Choroid plexus epithelial cell (primary cell): ENCODE measurements at places on chromosomes 2 and 18.

GRCh38 chr2:138306626-138307025, 194.9 kb upstream of the SPOPL start:
- no peak for DNase-seq

GRCh38 chr2:64463781-64464180, 9.8 kb downstream of the LGALSL start:
- DNase-seq = peak; percentile 62

- peak; percentile 71 for DNase-seq
Observed at GRCh38 chr2:75064691-75065396, 106.4 kb downstream of the POLE4 start.

- no peak for DNase-seq
Observed at GRCh38 chr2:191773136-191773535, 73.8 kb downstream of the CAVIN2 start.

DNA sequence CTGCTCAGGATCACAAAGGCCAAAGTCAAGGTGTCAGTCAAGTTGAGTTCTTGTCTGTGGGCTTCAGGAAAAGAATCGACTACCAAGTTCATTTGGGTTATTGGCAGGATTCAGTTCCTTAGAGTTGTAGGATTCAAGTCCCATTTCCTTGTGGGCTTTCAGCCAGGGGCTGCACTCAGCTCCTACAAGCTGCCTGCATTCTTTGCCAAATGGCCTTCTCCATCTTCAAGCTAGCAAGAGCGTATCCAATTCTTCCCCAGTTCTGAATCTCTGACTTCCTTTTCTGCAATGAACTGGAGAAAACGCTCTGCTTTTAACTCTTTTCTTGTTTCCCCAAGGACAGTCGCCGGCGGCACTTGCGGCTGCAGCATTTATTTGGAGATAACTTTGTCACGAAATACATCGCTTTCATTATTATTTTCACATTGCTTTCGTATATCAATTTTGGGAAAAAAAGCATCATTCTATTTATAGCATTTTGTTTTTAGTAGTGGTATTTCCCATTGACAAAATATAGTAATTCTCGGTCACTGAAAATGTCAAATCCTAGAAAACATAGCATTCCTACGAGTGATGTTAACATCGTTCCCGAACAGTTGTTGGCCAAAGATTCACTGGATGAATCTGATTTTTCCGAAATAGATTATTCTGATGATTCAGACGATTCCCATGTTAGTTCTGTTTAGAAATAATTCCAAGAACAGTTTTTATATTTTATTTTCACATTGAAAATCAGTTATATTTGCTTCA, 59.6 kb upstream of the SERPINE2 start:
- no peak for DNase-seq

DNA sequence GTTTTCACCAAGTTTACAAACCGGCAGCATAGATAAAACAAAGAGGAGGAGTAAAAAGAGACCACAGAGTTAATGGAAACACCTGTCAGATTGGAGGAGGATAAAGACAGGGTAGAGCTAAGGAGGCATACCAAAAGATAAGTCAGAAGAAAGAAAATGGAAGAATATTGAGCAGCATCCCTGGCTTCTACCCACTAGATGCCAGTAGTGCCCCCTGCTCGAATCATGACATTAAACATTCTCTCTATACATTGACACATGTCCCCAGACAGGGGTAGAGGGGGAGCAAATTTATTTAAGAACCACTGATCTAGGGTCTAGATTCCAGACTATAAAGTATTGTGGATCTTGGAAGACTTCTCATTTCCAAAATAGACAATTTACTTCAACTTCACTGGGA, 159.8 kb upstream of the ETAA1 start:
- peak; percentile 6 for DNase-seq

GRCh38 chr2:66070721-66071602, 364.0 kb upstream of the MEIS1 start:
- DNase-seq = no peak

- no peak for DNase-seq
Observed at GRCh38 chr18:76056471-76057110, 438.5 kb downstream of the ZNF516 start.

DNA sequence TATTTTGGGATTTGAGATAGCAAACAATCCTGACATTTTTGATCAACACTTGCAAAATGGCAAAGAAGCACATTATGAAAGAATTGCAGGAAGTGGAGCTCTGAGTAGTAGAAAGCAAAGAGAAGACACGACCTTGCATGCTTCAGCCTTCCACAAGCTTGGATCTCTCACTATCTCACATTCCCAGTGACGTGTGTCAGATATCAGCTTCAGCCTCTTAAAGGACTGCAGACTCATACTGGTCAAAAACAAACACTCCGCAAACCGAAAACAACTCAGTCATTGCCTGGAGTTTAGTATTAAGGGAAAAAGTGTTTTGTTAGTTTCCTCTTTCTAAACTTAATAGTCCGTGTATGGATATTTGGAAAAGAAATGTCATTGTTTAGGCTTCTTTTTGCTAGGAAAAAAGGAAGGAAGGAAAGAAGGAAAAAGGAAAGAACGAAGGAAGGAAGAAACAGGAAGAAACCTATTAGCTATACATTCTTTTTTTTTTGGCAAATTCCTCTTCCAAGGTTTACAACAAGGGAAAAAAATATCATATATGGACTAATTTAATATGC, 32.6 kb upstream of the SLC40A1 start:
- DNase-seq = peak; percentile 97

DNA sequence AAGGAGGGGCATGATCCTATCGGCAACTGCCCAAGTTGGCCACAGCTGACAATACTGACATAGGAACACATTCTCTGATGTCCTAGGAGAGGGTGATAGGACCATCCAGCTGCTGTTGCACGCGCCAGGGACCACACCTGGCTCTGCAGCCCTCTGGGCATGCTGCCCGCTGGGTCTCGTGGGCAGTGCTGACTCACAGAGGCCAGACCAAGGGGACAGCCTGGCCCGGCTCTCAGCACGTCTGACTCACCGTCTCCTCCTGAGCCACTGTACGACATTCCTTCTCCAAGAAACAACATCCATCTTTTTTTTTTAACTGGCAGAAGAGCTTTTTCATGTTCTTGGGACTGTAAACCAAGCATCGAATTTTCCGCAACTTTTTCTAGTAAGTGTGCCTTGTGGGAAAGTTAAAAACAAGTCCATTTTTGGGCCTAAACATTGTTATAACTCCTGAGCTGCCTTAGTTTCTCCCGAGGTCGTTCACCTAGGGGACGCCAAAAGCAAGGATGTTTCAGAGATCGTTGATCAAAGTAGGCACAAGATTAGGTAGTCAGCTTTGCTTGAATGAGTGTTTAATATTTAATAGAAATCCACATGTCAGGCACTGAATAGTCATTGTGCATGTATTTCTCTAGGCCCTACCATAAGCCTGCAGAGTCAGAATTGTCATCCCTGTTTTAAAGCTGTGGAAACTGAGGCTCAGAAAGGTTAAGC, 100.3 kb downstream of the TTC32 start:
- peak; percentile 98 for DNase-seq

DNA sequence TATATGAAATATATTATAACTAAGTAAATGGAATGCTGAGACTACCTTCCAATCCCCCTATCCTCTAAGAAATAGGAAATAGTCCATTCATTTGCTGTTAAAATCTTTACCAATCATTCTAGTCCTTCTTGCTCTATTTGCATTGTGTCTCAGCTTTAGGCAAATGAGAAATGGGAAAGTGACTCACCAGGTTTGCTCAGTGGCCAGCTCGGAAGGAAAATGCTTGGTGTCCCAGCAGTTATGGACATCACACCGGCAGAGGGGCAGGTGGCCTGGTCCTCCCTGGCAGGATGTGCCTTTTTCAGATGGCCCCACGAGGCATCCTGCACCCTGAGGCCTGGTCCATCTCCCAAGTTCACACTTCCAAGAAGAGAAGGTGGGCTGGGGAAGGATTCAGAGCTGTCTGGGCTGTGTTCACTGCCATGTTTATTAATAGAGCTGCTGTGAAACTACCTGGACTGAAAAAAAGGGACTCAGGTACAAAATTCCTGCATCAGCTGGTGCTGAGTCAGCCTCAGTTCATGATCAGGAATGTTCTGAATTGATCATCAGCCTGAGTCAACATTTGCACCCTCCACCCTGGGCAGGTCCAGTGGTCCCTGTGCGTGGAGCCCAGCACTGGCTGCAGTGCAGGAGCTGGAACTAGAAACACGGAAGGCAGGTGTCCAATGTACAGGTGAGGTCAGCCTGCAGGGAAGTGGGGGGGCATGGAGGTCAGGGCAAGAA, 60.1 kb upstream of the ARL4C start:
- DNase-seq = no peak

DNA sequence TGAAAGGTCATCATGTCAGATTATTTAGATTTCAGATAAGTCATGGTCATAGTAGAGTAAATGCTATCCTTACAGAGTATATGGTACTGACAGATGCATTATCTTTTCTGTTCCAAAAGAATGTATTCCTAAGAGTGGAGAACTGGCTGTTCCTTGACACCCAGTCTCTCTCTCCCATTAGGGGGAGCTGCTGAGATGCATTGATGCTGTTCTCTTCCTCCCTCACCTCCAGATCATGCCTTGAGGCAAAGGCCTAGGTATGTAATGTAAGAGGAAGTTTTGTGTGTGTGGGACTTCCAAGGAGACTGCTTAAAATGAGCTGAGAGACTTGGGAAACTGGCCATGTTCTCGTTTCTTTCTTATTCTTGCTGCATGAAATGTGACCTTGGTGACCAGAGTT, 979.5 kb upstream of the CELF4 start:
- DNase-seq = peak; percentile 2

GRCh38 chr2:61210332-61210981, 48.5 kb downstream of the C2orf74 start:
- peak; percentile 88 for DNase-seq

DNA sequence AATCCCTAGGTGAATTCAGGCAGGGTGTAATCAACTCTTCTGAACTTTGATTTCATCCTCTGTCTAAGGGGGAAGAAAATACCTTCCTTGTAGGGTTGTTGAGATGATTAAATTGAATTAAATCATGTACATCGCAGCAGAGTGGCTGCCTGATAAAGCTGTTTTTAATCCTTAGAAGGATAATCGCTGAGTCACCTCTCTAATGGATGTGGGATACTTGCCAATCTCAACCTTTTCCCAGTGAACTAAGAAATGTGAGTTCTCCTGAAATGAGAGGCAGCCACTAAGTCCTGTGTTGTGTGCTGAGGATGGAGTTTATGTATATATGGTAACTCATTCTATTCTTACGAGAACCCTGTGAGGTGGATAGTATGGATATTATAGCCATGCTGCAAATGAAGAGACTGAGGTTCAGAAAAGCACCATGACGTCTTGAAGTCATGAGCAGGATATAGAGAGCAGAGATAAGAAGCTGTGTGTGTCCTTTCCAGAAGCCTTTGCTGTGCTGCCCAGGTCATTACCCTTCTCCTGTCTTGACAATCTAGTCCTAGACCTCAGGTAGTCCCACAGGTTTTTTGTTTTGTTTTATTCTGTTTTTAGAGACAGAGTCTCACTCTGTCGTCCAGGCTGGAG, 93.3 kb downstream of the HNRNPLL start:
- peak; percentile 69 for DNase-seq

- no peak for DNase-seq
Observed at GRCh38 chr18:50008306-50008705, 186.6 kb downstream of the MYO5B start.

DNA sequence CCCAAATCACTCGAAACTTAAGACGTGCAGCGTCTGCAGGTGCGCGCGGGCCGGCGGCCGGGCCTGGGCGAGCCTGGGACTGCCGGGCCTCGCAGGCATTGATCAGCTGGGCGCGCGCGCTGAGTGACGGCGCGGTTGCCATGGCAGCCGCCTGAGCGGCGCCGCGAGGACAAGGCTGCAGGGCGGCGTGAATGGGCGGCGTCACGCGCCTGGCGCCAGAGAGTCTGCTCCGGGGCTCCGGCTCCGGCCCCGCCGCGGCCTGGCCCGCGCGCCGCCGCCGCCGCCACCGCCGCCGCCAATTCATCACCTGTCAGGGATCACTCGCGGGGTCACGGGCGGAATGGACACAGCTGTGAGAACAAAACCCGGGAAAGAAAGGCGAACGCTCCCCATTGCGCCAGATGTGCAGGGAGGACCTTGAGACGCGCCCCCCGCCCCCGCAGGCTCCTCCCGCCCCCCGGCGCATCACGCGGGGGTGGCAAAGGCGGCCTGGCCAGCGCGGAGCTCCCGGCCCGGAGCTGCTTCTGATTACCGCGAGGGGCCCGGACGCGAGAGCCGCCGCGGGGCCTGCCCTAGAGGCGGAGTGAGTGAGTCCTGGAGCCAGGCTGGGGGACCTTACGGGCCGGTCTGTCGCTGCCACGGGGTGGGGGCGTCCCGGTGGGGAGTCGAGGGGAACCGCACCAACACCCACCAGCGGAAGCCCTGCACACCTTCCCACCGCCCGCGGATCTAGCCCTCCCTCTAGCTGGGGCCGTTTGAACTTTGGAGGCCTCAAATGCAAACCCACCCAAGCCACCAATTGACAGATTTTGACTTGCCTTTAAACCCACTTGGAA, 2.9 kb upstream of the ID2 start:
- DNase-seq = peak; percentile 93

GRCh38 chr2:8389431-8390108, 292.3 kb upstream of the ID2 start:
- peak; percentile 12 for DNase-seq

DNA sequence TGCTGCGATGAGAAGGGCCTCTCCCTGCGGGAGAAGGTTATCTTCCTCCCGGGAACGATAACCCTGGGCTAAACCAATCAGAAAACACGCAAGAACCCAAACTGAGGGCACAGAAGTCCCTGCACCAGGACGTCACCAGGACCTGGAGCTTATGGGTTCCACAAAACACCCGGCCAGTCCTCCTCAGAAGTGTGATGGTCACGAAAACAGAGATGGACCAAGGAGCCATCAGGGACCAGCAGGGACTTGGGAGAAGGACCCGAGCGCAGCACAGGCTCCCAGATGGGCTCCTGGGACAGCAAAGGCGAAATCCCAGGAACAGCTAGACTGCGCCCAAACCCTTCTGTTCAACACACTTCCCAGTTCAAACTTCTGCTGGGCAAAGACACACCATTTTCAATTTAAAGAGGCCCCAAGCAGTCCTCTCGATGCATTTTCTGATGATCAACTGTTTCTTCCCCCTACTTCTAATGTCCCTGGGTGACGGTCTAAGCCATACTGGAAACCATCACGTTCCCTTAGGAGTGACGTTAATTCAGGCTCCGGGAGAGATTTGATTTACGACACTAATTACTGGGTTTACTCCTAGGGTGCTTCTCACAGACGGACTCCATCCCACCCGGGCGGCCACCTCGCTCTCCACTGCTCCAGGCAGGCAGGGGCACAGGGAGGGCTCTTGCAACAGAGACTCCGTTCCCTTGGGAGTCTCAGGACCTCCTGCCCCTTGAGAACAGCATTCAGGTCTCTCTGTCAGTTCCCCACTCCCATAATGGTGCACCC, 29.2 kb downstream of the ZNF516 start:
- no peak for DNase-seq

DNA sequence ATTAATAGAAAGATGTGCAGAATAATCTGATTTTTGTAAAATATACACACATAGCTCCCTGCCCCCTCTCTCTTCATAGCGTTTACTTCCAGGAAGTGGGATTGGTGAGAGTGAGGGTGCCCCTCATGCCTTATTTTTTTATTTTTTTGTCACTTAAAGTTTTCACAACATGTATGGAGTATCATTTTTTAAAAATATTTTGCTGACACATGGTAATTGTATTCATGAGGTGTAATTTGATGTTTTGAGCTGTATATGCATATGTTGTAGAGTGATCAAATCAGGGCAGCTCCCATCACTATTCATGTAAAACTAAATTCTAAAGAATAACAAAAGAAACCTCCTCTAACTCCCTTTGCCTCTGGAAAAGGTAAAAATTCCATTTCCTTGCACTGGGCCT, 74.7 kb downstream of the VSNL1 start:
- no peak for DNase-seq
